ENCODE measurements at places on chromosomes 3 and 15. TPM values are rescaled to one million over a fixed set of nuclear protein-coding genes. Genes with fewer than 3 reads are reported as not detected.

Gene STAB1
- polyA plus RNA-seq: 40.7 TPM

GRCh38 chr3:152199102-152199840 is 69.5 kb upstream of the MBNL1 start:
- no peak for DNase-seq

DNA sequence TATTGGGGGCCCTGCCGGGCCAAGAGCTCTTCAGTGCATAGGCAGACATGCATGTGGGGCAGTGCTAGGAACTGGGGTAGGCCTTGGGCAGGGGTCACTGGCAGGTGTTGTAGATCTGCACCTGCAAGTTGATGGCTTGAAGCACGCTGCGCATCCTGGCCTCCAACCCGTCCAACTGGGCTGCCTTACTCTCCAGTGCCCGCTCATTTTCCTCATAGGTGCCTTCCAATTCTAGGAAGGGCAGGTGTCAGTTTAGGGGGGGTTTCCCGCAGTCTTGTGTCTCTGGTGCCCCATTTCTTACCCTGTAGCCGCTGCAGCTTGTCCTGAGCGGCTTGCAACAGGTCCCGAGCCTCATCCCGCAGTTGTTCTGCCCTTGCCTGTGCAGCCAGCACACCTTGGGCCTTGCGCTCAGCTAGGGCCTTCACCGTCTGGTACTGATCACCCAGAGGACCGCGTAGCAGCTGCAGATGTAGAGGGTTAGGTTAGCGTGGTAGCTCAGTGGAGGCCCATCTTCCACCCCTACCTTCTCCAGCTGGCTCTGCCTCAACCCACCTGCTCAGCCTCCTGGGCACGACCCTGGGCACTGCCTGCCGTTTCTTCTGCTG is 611 bp upstream of the USP19 start:
- DNase-seq: no peak

DNA sequence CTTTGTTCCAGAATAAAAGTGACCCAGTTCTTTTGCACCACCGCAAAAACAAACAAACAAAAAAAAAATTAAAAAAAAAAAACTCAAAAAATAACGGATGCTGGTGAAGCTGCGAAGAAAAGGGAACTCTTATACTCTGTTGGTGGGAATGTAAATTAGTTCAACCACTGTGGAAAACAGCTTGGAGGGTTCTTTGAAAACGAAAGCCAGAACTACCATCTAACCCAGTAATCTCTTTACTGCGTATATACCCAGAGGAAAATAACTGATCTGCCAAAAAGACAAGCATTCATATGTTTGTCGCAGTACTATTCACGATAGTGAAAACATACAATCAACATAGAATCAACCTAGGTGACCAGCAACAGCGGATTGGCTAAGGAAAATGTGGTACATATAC is 298.9 kb upstream of the CBLB start:
- DNase-seq: no peak

DNA sequence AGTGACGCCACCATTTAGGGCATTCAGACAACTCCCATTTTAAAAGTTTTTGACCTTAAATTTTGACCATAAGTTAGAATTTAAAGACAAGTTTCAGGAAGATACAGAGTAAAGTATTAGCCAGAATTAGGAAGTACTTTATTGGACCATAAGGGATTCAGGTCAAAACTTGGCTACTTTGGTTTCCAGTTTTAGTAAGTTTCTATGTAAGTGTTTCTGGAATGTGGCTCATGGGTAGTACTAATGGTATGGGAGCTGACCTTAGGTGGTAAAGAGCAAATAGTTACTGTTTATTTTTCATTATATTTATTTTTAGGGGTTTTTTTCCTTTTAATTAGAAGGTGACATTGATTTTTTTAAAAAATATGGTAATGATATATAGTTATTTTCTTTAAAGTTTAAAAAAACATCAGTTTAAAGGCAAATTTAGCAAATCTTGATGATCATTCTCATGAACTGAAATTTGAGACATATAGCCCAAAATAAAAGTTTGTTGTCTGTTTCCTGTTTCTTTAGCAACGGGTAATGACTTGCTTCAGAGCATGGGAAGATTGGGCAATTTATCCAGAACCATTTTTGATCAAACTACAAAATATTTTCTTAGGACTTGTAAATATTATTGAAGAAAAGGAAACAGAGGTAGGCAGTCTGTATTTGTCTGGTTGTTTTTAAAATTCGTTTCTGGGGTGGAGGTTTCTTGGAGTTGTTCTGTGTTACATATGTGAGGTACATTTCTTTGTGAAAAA is 34.3 kb downstream of the U2SURP start:
- DNase-seq: no peak

Gene FOXB1
- polyA plus RNA-seq: 0.20 TPM

Gene WDR93
- 3.4 TPM for polyA plus RNA-seq

Gene ALAS1
- 47.1 TPM for polyA plus RNA-seq

DNA sequence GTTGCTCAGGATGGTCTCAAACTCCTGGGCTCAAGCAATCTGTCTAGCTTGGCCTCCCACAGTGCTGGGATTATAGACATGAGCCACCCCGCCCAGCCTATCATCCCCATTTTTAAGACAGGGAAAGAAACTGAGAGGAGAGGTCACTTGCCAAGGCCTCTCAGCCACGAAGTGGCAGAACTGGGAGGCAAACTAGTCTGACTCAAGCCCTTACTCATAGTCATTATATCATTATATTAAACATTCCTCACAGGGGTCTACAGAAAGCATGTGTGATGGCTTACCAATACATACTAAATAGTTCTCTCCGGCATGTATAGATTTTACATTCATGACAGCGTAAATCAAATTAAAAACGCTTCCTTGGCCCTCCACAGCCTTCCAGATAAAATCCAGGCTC is 62.0 kb upstream of the ZBTB38 start:
- DNase-seq: no peak

Gene NANOGP8
- polyA plus RNA-seq: 0.69 TPM

Gene HRH1
- polyA plus RNA-seq: 1.9 TPM

DNA sequence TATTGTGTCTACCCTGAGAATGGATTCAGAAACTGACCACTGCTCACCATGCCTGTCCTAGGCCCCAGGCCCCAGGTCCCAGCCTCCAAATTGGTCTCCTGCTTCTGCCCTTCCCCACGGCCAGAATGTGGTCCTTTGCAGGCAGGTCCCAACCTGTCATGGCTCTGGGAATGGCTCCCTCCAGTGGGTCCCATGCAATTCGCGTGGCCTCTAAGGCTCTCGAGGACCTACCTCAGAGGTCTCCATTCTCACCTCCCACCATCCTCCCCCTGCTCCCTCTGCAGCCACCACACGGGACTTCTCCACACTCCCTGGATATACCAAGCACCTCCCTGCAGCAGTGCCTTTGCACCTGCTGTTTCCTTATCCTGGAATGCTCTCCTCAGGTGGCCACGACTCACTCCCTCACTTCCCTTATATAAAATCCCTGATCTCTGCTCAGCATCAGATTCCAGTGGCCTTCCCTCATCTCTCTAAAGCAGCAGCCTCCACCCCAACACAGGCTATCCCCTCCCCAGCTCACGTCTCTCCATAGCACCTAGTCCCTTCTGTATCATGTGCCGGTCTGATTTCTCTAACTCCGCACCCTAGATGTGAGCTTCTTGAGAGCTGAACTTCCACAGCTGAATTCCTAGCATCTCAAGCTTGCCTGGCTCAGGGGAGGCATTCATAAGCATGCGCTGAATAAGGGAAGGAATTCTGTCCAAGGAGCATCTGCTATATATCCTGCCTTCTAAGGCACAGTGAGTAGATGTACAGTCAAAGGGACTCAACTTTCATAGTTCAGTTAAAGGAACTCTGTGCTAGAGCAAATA is 56.9 kb downstream of the ARRDC4 start:
- DNase-seq: no peak

Measured in renal pelvis (tissue), 12 donors.